ENCODE measurements at places on chromosomes 12 and 14.

GRCh38 chr14:75333606-75334548, 55.2 kb downstream of the FOS start:
- DNase-seq: peak; percentile 44

GRCh38 chr14:62213516-62213915, 451.3 kb downstream of the SNAPC1 start:
- DNase-seq: no peak

DNA sequence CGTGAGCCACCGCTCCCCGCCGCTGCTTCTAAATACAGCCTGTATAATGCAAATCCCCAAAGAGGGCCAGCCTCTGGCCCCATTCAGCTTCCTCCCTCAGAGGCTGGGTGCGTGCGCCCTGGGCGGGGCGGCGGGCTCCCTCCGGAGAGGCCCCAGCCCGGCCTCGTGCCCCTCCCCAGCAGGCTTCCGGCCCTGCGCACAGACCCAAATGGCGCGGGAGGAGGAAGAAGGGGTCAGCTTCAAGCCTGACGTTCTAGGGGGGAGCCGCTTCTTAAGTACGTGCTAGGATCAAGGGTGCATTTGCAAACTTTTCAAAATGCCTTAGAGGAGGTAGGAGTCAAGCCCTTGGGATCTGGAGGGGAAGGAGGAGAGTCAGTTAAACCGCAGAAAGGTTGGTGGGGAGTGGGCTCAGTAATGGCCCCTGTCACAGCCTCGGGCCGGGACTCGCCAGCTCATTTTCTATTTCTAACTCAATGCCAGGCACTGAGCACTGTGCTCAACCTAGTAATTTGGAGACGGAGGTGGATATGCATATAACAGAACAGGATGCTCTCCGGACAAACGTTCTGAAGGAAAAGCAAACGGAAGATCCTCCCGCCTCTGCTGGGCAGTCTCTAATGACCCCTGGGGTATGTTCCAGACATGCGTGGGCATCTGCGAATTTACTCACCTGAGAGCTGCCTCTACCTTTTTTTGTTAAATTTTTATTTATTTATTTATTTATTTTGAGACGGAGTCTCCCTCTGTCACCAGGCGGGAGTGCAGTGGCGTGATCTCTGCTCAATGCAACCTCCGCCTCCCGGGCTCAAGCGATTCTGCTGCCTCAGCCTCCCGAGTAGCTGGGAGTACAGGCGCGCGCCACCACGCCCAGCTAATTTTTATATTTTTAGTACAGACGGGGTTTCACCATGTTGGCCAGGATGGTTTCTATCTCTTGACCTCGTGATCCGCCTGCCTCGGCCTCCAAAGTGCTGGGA, 32.3 kb downstream of the NINJ2 start:
- no peak for DNase-seq

GRCh38 chr14:59398841-59399240, 66.3 kb downstream of the GPR135 start:
- no peak for DNase-seq

GRCh38 chr12:121467638-121468498, 68.0 kb downstream of the RNF34 start:
- no peak for DNase-seq

- DNase-seq: peak; percentile 57
Observed at GRCh38 chr14:87935081-87935828, 57.7 kb downstream of the GALC start.

DNA sequence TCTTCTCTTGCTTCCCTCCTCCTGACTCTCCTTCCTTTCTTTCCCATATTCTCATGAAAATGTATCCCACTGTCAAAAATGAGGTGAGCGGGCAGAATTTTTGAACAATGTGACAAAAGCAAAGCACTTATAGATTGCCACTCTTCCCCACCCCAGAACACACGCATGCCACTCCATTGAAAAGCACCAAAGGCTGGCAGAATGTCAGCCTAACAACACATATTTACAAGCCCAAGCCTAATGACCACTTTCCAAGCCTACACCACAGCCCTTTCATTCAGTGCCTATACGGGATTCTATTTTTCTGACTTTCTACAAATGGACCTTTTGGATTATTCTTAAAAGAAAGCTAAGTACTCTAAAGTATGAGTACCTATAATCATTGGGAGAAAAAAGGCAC, 62.9 kb upstream of the METAP2 start:
- DNase-seq: no peak

- DNase-seq: no peak
Observed at GRCh38 chr14:100592972-100593371, 5.8 kb upstream of the BEGAIN start.

DNA sequence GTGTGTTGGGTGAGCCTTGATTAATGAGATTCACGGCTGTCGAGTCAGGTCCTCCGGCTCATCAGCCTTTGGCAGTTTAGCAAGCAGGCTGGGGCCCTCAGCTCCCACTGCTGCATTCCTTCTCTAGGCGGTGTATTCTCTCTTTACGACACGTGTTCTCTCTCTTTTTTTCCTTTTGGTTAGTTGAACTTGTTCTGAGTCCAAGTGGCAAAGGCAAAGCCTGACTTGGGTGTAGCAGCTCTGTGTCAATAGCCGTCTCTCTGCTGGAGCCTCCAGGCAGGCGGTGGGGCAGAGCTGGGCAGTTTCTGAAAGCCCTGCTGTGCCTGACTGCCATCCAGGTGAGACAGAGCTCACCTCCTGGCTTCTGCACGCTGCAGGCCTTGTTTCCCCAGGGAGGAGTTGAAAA, 46.6 kb downstream of the SUSD6 start:
- peak; percentile 74 for DNase-seq

DNA sequence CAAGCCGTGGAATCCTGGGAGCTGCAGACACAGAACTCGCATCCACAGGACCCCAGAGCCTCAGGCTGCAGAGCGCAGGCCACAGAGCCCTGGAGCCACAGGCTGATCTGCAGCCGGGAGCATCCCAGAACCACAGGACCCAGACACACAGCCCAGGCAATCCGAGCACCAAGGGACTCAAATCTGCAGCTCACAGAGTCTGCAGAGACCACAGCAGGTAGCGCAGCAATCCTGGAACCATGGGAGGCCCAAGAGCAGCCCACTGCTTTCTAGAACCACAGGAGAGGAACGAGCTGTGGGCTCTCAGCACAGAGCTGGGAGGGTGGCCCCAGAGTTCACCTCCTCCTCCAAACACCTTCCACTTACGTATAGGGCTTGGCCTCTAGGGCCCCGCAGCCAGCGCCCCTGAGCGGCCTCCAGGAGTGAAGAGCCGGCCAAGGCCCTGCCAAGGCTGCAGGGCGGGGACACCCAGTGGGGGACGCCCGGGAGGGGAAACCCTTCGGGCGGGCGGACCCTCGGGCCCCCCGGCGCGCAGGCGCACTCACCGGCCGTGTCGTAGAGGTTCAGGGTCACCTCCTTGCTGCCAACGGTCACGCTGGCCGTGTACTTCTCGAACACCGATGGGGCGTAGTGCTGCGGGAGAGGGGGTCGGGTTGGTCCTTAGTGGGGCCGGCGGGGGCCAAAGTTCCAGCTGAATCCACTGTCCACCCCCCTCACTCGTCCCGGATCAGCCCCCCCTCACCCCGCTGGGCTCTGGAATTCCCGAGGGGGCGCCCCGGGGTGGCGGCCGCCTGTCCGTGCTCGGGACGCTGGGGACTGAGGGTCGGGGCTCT, 665 bp downstream of the RHOF start:
- no peak for DNase-seq

DNA sequence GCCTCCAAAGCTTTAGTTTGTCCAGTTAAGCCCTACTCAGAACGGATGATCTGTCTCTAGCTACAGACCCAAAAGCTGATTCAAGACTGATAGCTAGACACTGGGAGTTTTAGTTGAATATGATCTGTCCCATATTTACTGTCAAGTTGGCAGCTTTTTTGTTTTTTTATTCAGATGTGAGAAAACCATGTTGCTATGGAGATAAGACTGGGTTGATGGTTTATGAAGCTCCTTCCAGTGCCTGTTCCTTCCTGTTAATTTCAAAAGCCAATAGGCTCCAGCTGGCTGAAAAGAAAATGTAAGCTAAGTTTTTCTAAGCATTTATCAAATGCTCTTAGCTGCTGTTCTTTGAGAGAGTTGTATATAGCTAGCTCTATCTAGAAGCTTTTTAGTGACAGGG, 4.7 kb downstream of the DYNLL1 start:
- peak; percentile 30 for DNase-seq

- peak; percentile 12 for DNase-seq
Observed at GRCh38 chr14:95319312-95320077, at the start of gene CLMN. CLMN (minus strand) TSS chr14:95319908; CDS start chr14:95319792, 116 bp downstream.

- DNase-seq: no peak
Observed at GRCh38 chr12:26359576-26359975, 164.2 kb downstream of the SSPN start.

DNA sequence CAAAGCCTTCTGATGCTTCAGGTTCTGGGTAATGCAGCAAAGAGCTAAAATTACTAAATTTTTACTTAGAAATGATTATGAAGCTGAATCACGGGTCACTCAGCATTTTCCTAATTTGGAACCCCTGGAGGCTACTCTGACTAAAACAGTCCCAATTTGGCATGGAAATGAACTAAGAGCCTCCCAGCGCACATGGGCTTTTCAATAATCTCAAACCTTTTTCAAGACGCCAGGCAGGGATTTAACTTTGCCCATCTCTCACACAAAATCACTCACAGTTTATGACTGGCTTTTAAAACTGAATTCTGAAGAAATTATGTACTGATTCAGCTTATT, 68.3 kb downstream of the LLPH start:
- DNase-seq: no peak

GRCh38 chr14:89674936-89675335, 257.9 kb upstream of the FOXN3 start:
- peak; percentile 36 for DNase-seq

DNA sequence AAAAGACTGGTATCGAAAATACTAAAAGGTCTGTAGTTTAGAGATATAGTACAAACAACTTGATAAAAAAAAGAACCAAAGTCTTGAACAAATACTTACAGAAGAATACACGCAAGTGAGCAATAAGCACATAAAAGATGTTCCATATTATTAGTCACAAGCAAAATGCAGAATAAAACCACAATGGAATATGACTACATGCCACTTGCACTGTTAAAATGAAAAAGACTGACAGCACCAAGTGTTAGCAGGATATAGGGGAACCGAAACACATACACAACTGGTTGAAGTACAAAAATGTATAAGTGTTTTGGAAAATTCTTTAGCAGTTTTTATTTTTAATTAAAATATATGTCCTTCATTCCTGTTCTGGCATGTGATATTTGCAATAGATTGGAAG, 3.6 kb downstream of the CLEC2A start:
- no peak for DNase-seq

DNA sequence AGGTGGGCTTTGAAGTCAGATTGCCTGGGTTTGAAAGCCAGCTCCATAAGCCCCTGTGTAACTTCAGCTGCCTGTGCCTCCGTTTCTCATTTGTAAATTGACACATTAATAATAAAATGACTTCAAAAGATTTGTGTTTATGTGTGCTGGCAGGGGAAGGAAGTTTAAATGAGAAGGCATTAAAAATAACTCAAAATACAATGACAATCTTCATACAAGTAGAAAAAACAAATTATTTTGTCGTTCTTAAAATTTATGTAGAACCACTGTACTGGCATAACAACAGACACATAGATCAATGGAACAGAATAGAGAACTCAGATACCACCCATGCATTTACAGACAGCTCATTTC, 83.0 kb downstream of the PPM1A start:
- DNase-seq: no peak

DNA sequence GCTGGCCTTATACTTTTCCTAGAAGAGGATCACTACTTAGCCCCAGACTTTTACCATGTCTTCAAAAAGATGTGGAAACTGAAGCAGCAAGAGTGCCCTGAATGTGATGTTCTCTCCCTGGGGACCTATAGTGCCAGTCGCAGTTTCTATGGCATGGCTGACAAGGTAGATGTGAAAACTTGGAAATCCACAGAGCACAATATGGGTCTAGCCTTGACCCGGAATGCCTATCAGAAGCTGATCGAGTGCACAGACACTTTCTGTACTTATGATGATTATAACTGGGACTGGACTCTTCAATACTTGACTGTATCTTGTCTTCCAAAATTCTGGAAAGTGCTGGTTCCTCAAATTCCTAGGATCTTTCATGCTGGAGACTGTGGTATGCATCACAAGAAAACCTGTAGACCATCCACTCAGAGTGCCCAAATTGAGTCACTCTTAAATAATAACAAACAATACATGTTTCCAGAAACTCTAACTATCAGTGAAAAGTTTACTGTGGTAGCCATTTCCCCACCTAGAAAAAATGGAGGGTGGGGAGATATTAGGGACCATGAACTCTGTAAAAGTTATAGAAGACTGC, 1.5 kb downstream of the MGAT2 start:
- no peak for DNase-seq

- no peak for DNase-seq
Observed at GRCh38 chr12:16130343-16130742, 147.1 kb downstream of the SLC15A5 start.

DNA sequence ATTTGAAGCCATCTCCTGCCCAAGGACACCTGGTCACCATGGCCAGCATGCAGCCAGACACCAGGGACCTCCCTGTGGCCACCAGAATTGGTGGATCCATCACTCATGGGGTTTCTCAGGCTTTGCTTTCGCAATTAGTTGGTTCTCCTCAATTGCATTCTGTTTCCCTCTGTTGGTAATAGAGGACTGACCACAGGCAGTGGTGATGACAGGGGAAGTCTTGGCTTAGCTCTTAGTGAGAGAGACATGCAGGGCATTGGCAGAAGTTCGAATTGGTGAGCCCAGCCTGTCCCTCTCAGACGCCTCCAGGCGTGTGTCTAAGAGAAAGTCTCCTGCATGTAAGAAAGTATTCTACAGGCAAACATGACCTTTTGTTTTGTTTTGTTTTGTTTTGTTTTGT, 21.3 kb downstream of the HCAR2 start:
- peak; percentile 87 for DNase-seq

GRCh38 chr12:27277846-27278260, 33.8 kb downstream of the STK38L start:
- DNase-seq: peak; percentile 67

DNA sequence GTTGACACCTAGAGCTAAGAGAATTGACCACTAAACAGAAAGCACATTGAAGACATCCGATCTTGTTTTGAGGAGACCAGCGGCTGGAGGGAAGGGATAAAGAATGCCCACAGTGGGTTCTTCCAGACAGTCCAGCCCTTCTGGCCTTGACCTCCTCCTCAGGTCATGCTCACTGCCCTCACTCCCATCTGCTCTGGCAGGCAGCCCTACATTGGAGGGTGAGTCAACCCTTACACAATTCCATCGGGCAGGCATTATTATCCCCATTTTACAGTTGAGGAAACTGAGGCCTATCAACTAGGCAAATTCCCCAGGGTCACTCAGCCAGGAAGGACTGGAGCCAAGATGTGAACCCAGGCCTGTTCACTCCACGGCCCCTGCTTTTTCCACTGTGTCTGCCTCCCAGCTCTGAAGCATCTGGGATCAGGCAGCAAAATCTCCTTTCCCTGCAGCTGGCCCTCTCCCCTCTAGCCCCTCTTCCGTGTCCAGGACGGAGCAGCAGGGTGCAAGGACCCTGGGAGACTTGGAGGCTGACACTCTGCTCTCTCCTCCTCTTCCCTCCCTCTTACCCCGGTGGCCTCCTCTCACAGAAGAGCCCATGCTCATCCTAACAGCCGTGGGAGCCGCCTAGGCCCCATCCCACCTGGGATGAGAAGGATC, 5.3 kb downstream of the SCNN1A start:
- DNase-seq: no peak

GRCh38 chr12:49750027-49750995, 9.0 kb downstream of the TMBIM6 start:
- DNase-seq: peak; percentile 86

GRCh38 chr12:64655141-64655540, 44.8 kb downstream of the RASSF3 start:
- DNase-seq: no peak
